Hematopoietic multipotent progenitor cell treated with erythropoietin and hydrocortisone succinate and interleukin-3 and kit ligand, for 17 days (in vitro differentiated cells): ENCODE measurements at places on chromosomes 1 and 21.
A peak's percentile ranks its signal among the peaks of the same experiment; 100 is the strongest.

GRCh38 chr1:2233997-2234761, 6.1 kb downstream of the SKI start:
- peak; percentile 18 for DNase-seq

DNA sequence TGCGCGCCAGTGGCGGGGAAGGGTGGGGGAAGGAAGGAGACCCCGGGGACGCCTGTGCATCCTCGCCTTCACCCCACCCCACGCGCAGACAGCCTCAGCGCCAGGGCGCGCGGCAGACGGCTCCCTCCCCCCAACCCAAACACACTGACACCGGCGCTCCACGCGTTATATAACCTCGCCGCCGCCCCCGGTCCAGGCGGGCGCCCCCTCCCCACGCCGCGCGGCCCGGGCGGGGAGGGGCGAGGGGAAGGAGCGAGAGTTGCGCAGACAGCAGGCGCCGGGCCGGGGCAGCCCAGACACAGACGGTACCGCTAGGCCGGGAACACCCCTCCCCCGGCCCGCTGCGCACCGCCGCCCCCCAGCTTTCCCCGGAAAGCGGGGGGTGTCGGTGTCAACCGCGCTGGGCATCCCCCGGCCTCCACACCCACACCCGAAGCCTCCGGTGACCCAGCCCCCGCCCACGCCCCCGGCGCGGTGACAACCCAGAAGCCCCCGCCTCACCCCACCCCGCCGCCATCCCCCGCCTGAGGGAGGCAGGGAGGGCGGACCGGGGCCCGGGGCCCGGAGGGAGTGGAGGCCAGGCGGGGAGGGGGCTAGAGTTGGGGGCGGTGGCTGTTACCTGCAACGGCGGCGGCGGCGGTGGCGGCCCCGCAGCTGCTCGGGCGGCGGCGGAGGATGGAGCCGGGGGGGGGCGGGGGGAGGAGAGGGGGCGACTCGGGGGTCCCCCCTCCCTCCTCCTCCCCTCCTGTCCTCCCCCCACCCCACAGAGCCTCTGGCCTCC, 432 bp downstream of the AKT3 start:
- DNase-seq: peak; percentile 5

GRCh38 chr1:117820694-117821381, 108.6 kb downstream of the GDAP2 start:
- no peak for DNase-seq

DNA sequence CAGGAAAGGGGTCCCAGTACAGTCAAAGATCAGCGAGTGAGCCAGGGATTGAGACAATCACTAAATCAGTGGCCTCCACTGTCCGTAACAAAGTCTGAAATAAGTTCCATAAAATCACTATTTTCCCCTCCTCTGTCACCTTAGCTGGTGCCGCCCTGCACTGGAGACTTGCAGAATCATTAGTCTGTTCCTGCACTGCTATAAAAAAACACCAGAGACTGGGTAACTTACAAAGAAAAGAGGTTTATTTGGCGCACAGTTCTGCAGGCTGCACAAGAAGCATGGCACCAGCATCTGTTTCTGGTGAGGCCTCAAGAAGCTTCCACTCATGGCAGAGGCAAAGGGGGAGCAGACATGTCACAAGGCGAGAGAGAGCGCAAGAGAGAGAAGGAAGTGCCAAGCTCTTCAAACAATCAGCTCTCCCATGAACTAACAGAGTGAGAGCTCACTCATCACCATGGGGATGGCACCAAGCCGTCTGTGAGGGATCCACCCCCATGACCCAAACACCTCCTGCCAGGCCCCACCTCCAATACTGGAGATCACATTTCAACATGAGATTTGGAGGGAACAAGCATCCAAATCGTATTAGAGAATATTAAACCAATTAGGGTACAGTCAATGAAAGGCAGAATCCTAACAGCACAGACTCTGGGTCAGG, 129.8 kb upstream of the TIAM1 start:
- no peak for DNase-seq

DNA sequence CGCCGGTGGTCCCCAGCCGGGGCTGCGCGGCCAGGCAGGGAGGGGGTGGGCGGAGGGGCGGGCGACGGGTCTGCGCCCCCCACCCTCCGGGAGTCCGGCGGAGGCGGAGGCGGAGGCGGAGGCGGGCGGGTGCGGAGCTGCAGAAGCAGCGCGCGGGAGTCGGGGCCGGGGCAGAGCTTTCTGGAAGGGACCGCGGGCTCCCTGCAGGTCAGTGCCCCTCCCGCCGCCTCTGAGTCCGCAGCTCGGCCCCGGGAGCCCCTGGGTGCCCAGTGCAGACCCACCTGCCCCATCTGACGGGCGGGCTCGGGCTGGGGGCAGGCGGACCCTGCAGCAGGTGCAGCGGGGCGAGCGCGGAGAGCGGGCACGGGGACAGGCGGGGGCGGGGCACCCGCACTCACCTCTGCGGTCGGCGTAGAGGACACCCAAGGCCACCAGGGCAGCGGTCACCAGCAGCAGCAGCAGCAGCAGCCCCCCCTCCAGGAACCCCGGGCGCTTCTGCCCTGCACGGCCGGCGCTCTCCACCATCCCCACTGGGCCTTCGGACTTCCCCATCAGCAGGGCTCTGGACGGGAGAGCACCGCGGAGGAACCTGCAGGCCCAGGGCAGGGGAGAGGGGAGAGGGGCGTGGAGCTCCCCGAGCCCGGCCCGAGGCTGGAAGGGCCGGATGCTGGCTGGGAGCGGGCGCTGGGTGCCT, 3.7 kb downstream of the MMEL1 start:
- DNase-seq: no peak

DNA sequence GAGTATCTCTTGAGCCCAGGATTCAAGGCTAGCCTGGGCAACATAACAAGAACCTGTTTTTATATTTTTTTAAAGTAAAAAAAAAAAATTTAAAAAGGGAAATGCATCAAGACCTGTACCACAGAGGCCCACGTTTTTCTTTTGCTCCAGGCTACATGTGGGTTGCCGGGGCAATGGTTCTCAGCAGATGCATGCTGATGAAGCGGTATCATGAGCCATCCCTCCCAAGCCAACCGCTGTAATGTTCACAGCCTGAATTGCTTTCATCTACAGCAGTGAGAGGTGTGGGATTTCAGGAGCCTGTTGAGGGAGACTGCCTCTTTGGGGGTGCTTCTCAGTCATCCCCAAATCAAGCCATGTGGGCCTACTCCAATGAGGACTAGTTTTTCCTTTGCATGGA, 60.5 kb downstream of the CD58 start:
- DNase-seq: no peak

DNA sequence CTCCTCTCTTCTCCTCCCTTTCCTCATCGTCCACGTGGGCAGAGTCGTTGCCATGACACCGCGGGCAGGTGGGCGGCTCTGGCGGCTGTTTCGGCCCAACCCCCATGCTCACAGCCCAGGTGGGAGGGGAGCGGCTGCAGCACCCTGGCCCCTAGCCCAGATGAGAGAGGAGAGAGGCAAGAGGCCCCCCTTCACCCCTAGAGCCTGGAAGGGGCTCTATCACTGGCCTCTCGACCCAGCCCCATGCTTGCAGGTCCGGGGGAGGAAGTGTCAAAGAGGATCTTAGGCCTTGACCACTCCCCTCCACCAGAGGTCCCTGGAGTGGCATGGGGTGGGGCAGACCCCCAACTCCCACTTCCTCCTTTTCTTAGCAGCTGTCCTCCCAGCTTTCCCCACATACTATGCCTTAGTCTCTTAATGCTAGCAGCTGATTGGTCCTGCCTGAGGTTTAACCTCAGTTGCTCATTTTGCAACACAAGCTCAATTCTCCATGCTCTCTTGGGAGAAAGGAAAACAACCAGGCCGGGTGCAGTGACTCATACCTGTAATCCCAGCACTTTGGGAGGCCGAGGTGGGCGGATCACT, 10.4 kb downstream of the DLGAP3 start:
- no peak for DNase-seq

GRCh38 chr21:41854426-41854995, 24.6 kb downstream of the PRDM15 start:
- DNase-seq: no peak

DNA sequence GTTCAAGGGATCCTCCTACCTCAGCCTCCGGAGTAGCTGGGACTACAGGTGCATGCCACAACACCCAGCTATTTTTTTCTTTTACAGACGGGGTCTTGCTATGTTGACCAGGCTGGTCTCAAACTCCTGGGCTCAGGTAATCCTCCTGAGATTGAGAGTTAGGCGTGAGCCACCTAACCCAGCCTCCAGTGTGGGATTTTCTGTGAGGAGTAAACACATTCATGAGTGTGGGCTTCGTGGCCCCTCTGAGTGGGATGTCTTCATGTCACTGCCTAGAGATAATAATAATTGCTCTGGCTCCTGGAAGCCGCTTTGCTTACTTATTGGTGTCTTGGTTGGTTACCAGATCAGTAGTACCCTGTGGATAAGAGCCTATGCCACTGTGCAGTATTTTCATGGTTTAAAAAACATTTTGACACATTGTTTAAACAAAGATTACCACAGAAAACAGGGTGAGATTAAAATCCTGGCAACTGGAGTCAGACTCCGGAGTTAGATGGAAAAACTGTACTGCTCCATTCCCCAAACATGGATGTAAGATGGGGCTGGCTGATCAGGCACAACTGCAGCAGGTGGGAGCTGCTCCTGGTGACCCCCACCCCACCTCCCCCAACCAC, 159.1 kb upstream of the RAB4A start:
- no peak for DNase-seq

- no peak for DNase-seq
These were observed 120.7 kb downstream of the TGFBR3 start for GRCh38 chr1:91765293-91765692.

- no peak for DNase-seq
These were observed 33.5 kb downstream of the EPHA2 start for GRCh38 chr1:16122350-16122881.

DNA sequence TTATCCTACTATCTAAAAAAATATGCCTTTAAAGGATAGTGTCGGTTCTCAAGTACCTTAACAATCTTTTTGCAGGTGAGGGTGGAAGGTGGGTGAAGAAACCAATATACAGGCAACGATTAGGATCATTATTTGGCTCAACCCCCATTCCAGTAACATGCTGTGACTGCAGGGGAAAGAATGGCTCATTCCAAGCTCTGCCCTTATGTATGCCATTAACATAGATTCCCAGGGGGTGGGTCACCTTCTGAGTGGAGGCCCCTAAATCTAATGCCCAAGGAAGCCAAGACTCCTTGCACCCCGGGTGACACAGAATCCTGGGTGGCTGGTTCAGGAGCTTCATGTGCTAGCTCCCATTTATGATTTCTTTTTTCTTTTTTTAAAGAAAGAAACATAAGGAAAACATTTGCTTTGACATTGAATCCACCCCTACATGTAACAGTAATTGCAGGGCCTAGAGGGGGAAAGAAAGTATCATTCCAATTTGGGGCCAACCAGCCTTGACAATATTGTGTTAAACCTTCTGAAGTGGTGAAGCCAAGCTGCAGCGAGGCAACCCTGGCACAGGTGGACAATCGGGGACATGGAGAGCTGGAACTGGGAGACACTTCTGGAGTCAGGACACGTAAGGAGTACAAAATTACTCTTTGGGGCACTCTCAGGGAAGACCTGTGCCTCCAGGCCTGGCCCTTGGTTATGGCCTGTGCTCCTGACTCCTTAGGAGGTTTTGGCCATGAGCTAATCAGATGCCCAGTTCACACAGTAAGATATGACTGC, 200.3 kb downstream of the PBX1 start:
- DNase-seq: no peak

DNA sequence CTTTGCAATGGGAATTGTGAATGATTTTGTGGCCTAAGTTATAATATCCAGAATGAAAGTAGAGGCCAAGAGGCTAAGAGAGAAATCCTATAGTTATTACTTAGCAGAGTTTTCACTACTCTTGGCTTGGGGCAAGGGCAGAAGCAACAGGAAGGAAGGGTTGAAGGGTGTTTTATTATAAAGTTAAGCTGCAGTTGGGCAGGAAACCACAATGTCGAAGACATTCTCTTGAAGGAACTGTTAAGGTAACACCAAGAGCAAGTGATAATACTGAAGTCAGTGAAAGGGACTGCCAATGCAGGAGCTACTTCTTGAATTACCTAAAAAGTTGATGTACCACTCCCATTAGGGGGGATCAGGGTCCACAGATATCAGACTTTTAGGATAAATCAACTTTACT, 8.3 kb downstream of the XCL2 start:
- DNase-seq: no peak

- peak; percentile 51 for DNase-seq
These were observed 51.0 kb downstream of the SMYD2 start for GRCh38 chr1:214331827-214332423.

DNA sequence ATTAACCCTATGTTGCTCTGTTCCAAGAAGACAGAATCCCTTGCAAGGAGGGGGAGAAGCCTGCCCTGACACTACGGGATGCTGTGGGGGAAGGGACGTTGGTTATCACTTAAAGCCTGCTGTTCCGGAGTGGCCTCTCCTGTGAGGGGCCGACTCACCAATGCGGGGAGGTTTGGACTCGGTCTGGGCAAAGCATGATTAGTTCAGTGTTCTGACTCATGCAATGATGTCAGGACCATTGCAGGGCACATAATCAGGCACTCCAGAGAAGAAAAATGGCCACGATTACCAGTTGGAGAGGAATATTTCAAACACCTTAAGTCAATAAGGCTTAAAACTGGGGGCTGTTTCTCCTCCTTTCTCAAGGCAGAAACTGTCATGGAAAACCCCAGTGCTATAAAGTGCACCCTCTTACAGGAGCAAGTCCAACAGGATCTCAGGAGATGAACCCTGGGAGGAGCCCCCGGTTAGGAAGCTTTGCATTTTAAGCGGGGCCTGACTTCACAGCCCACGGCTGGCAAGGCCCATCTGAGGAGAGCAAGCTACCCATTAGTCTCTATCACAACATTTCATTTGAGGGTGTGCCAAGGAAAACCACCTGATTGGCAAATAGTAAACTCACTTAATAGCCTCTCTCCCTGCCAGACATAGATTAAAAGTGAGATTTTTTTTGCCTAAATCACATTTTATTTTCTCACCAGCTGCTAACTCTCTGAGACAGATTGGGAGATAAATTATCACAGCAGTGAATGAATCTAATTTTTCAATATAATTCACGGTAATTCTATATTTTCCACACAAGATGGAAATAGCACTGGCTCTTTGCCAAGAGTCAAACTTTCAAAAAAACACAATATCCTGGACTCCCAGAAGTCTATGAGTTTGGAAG, 202.5 kb downstream of the C1orf94 start:
- DNase-seq: no peak

DNA sequence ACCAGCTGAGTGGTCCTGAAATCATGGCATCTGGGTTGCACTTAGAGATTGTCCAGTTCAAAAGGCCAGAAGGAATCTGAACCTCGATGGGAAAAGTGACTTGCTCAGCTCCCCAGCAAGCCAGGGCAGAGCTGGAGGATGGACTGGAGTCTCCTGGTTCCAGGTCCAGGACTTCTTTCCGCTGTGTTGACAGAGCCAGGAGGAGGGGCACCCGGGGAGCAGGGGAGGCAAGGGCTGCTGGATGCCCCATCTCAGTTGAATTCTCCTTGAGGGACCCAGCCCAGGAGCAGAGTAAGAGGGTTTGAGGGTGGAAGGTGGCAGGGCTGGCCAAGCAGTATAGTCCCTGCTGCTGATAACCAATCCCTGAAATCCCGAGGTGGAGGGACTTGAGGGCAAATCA, 2.4 kb upstream of the ALPL start:
- DNase-seq: no peak

GRCh38 chr1:2344744-2345296, 46.5 kb downstream of the MORN1 start:
- DNase-seq: no peak
